ENCODE measurements at places on chromosomes 12 and 14. TPM values are rescaled to one million over a fixed set of nuclear protein-coding genes. Genes with fewer than 3 reads are reported as not detected.

- DNase-seq, result no peak
Measured at GRCh38 chr12:1533602-1534304, 60.6 kb downstream of the FBXL14 start.

DNA sequence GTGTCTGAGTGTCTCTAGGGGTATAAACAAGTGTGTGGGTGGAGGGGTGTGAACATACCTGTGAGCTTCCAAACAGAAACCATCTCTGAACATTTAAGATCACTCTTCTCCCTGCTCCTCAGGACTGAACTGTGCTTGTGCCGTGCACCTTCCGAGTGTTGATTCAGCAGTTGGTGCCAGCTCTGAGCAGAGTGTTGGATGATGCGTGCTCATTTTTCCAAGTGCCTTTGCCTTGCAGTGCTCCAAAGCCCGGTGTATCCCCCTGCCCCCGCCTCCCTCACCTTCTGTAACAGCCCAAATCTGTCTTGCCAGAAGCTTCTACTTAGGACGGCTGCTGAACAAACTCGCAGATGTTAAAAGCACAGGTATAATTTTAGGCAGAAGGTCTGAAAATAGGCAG lies 4.4 kb downstream of the WSCD2 start:
- DNase-seq, result no peak

GRCh38 chr12:91722072-91722471 lies 423.6 kb downstream of the BTG1 start:
- DNase-seq, result no peak

DNA sequence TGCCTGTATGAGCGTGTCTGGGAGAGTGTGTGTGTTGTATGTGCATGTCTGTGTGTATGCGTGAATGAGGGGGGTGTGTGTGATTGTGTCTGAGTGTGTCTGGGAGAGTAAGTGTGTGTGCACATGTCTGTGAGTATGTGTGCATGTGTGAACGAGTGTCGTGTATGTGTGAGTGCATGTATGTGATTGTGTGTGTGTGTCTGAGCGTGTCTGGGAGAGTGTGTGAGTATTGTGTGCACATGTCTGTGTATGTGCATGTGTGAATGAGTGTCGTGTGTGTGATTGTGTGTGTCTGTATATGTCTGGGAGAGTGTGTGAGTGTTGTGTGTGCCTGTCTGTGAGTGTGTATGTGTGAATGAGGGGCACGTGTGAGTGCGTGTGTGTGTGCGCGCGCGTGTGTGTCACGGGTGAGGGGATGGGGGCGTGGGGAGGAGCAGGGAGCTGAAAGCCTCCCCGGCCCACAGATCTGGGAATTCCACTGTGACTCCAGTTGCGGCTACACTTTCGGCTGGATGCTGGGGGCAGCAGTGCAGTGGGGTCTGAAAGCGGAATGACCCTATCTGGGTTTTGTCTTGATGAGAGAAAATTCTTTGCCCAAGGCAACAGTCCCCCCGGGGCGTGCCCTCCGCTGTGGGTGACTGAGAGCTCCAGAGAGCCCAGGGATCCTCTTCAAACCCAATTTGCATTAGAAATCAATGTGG lies 138.1 kb upstream of the MED13L start:
- no peak for DNase-seq

GRCh38 chr14:105334383-105335230 lies 20.1 kb downstream of the PACS2 start:
- no peak for DNase-seq

- DNase-seq, result no peak
Measured at GRCh38 chr12:70724444-70724843, 87.2 kb upstream of the PTPRB start.

GRCh38 chr12:91854725-91855124 lies 290.9 kb downstream of the BTG1 start:
- no peak for DNase-seq

- DNase-seq, result no peak
Measured at GRCh38 chr12:47065546-47065945, 13.9 kb upstream of the PCED1B start.

- DNase-seq, result no peak
Measured at GRCh38 chr14:78863143-78863542, 693.0 kb downstream of the NRXN3 start.

- DNase-seq, result no peak
Measured at GRCh38 chr12:90075685-90076084, 367.0 kb upstream of the ATP2B1 start.

Gene SAMD15
- total RNA-seq, result 0.21 TPM

Gene GYS2
- not detected for total RNA-seq

Gene SRRM4
- total RNA-seq, result 0.29 TPM

Gene LRP1-AS
- not detected for total RNA-seq

Gene LARP4
- total RNA-seq, result 73.5 TPM

Gene HPD
- 2.5 TPM for total RNA-seq
